ENCODE measurements at places on chromosomes 2 and 18.

DNA sequence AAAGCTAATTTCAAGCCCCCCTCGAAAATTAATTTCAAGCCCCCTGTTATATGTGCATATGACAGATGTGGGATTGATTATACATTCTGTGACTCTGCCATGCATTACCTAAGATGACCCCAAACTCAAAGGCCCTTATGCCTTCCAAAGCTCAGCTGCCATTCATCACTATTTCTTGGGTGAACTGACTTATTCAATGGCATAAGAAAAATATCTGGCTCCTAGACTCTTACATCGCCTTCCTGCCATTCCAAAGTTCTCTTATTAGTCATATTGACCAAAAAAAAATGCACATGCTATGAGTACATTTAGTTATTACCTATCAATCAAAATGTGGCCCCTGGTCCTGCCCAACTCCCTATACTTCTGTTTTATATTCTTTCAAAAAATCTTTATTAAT is 291.8 kb upstream of the CHAC2 start:
- no peak overlapping the region for H3K4me3 ChIP-seq
- no peak for DNase-seq
- no peak overlapping the region for H3K27ac ChIP-seq
- H3K4me1 ChIP-seq = no peaks in the 10 kb centered on the region
- no peaks in the 10 kb centered on the region for H3K27me3 ChIP-seq

GRCh38 chr2:135986507-135986906 is 1.1 kb upstream of the DARS1 start:
- H3K4me1 ChIP-seq = peaks cover 32% of the 10 kb centered on the region
- peak overlapping the region; percentile 100 for H3K4me3 ChIP-seq
- H3K27ac ChIP-seq = peak overlapping the region; percentile 99
- DNase-seq = no peak
- H3K27me3 ChIP-seq = no peaks in the 10 kb centered on the region

DNA sequence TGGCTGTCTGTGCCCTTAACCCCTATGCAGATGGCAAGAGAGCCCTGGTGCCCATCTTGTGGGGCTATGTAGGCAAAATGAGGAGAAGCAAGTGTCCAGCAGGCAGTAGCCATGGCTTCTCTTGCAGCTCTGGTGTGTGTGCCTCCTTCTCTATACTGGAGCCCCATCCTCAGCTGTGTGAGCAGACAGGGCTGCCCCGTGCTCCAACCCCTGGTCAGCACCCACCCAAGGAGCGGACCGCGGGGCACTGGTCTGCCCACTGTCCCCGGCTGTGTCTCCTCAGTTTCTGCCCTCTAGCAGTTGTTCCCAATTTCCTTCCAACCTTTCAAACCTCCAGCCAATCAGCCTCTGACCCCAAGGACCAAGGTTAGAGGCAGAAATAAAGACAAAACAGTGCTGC is 134.9 kb upstream of the GLI2 start:
- DNase-seq = no peak
- no peaks in the 10 kb centered on the region for H3K36me3 ChIP-seq
- no peaks in the 10 kb centered on the region for H3K4me1 ChIP-seq

DNA sequence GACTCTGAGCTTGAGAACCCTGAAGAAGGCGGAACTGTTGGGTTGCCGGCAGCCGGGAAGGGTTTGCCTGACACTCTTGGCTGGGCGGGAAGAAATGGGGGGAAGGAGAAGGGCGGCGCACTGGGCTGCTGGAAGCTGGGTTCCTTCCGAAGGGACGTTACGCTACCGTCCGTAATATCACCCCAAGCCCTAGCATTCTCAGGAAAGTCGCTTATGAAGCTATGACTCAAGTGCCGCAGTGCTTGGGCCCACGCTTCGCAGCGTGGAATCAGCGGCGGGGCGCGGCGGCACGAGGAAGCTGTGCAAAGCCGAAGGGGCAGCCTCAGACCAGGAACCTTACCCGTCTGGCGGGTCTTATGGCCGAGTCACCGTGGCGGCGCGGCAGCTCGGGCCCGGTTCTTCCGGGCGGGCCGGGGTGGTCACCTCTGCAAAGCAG is 50.2 kb upstream of the SIGLEC15 start:
- peaks cover 18% of the 10 kb centered on the region for H3K4me1 ChIP-seq
- peak overlapping the region; percentile 21 for H3K27ac ChIP-seq
- peaks cover 4% of the 10 kb centered on the region for H3K36me3 ChIP-seq

GRCh38 chr2:160820691-160821090 is 327.1 kb upstream of the RBMS1 start:
- DNase-seq = no peak
- H3K27me3 ChIP-seq = peaks cover 8% of the 10 kb centered on the region
- H3K36me3 ChIP-seq = peaks cover 22% of the 10 kb centered on the region
- no peak overlapping the region for H3K4me3 ChIP-seq
- H3K27ac ChIP-seq = no peak overlapping the region

GRCh38 chr18:34659579-34660517 is 50.2 kb upstream of the DTNA start:
- no peaks in the 10 kb centered on the region for H3K36me3 ChIP-seq
- no peak overlapping the region for H3K4me3 ChIP-seq
- no peak for DNase-seq
- H3K4me1 ChIP-seq = no peaks in the 10 kb centered on the region
- H3K27me3 ChIP-seq = peaks cover 16% of the 10 kb centered on the region

- H3K36me3 ChIP-seq = no peaks in the 10 kb centered on the region
- H3K4me1 ChIP-seq = no peaks in the 10 kb centered on the region
- peaks cover 7% of the 10 kb centered on the region for H3K27me3 ChIP-seq
- DNase-seq = no peak
- no peak overlapping the region for H3K4me3 ChIP-seq
- H3K27ac ChIP-seq = no peak overlapping the region
These were observed 19.9 kb upstream of the IL1R2 start for GRCh38 chr2:101971836-101972235.

- no peaks in the 10 kb centered on the region for H3K36me3 ChIP-seq
- H3K27me3 ChIP-seq = no peaks in the 10 kb centered on the region
- DNase-seq = no peak
- no peaks in the 10 kb centered on the region for H3K4me1 ChIP-seq
These were observed 535.7 kb upstream of the CHAC2 start for GRCh38 chr2:53231908-53232307.

DNA sequence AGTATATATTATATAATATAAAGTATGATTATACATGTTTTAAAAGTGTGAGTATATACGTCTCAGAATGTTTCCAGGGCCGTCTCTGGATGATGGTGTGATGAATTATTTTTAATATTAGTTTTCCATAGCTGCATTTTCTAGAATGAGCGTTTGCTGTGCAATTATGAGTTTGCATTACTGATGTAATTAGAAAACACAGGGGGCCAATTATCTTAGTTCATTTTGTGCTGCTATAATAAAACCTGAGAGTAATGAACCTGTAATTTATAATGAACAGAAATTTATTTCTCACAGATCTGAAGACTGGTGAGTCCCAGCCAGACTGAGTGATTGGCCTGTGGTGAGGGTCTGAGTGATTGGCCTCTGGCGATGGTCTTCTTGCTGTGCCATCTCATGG is 4.0 kb upstream of the HJURP start:
- no peak overlapping the region for H3K4me3 ChIP-seq
- H3K27ac ChIP-seq = no peak overlapping the region
- DNase-seq = no peak

DNA sequence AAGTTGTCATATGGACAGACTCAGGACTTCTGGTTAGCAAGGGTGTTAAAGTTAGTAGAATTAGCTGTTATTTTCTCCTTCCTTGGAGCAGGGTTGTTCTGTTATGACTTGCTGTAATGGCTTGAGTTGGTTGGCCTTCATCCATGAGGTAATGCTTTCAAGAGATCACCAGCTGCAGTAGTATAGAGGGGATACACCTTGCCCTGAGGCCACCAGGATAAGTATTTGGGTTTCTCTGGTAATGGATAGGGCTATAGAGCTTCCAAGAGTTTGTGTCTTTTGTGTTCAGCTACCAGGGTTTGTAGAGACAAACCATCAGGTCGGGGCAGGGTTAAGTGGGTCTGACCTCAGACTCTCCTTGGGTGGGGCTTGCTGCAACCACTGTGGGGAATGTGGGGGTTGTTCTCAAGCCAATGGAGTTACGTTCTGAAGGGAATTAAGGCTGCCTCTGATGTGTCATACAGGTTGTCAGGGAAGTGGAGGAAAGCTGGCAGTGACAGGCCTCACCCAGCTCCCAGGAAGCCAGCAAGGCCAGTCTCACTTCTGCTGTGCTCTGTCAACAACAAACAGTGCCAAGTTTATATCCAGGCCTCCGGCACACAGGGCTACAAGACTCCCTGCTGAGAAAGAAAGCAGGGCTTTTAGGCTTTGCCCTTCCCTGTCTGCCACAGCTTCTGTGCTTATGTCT is 356.6 kb downstream of the SPAG16 start:
- H3K4me3 ChIP-seq = no peak overlapping the region
- no peaks in the 10 kb centered on the region for H3K4me1 ChIP-seq
- H3K27ac ChIP-seq = no peak overlapping the region
- H3K27me3 ChIP-seq = no peaks in the 10 kb centered on the region
- no peak for DNase-seq

DNA sequence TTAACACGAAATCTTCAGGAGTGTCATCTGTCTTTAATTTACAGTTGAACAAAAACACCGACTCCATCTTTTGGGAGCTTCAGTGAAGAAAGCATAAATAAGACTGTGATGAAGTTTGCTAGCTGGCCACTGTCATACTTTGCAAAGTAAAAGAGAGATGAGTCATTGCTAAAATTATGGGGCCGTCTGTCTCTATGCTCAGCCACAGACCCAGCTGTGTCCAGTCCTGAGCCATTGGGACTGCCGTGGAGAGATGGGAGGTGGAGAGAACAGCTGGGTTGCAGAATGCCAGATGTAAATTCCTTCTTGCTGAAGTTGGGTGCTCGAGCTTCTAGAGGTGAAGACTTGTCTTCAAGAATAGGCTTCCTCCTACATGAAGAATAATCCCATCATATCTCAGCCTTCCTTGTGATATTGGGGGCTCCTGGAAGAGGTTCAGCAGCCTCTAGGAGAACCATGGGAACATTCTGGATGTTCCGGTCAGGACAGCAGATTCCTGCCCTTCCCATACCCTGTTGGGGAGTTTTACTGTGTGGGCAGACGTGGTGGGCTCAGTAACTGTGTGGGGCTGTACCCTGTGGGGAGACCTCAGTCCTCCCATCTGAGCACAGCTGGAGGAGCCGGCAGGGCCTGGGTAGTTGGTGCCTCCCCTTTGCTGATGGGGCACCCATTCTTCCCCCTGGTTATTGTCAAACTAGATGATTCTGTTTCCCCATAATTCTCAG is 71.1 kb downstream of the LDLRAD4 start:
- no peaks in the 10 kb centered on the region for H3K4me1 ChIP-seq
- H3K27me3 ChIP-seq = peaks cover 9% of the 10 kb centered on the region
- H3K27ac ChIP-seq = no peak overlapping the region
- no peak overlapping the region for H3K4me3 ChIP-seq
- no peak for DNase-seq
- no peaks in the 10 kb centered on the region for H3K36me3 ChIP-seq

GRCh38 chr2:176278927-176279326 is 9.7 kb downstream of the MTX2 start:
- peaks cover 20% of the 10 kb centered on the region for H3K4me1 ChIP-seq
- no peak overlapping the region for H3K27ac ChIP-seq
- no peak for DNase-seq

DNA sequence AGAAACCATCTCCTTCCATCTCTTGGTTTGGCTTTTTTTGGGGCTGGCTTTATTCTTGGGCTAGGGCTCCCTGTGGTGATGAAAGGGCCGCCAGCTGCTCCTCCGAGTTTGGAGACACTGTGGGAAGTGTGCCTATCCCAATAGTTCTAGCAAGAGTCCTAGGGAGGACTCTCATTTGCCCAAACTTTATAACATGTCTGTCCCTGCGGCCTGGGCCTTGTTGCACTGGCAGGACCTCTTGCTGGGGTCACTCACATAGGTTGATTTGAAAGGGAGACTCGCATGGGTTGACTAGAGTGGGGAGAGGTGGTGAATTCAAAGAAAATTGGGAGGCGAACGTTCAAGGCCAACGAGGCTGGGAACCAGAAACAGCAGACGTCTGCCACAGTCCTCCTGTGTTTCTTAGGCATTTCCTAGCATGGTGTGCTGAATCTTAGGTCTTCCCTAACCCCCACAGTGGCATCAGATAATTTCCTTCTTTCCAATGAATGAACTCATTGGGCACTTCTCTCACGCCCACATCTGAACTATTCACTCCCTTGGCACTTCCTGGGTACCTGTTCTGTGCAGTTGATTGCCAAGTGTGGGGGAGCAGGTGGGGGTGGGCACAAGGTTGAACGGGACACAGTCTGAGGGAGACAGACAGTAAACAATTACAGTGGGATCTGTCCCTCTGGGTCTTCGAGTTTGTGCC is 26.8 kb downstream of the NIFK start:
- H3K27ac ChIP-seq = no peak overlapping the region
- H3K4me3 ChIP-seq = no peak overlapping the region
- H3K36me3 ChIP-seq = no peaks in the 10 kb centered on the region

DNA sequence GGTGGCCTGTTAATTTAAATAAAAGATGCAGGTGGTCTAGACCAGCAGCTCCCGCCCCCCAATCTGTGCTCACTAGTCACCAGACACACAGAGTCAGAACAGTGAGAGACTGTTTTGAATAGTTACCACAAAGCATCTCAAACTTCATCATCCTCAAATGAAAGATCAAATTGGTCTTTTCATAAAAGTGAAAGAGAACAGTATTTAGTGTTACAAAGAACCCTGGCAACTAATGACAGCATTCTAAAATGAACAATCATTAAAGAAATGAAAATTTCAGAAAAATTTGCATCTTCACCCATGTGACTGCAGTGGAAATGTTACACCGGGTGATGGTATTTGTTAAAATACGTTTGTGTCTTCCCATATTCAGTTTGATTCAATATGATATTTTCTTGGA is 65.5 kb upstream of the PMAIP1 start:
- H3K27me3 ChIP-seq = no peaks in the 10 kb centered on the region
- peak overlapping the region; percentile 50 for H3K27ac ChIP-seq
- no peak overlapping the region for H3K4me3 ChIP-seq
- no peak for DNase-seq

GRCh38 chr2:238927746-238928519 is 80.0 kb downstream of the TWIST2 start:
- no peaks in the 10 kb centered on the region for H3K4me1 ChIP-seq
- no peak overlapping the region for H3K27ac ChIP-seq
- H3K27me3 ChIP-seq = peaks cover 44% of the 10 kb centered on the region
- H3K36me3 ChIP-seq = no peaks in the 10 kb centered on the region

- H3K36me3 ChIP-seq = peaks cover 27% of the 10 kb centered on the region
- no peak overlapping the region for H3K4me3 ChIP-seq
- DNase-seq = no peak
- H3K27ac ChIP-seq = no peak overlapping the region
- no peaks in the 10 kb centered on the region for H3K27me3 ChIP-seq
These were observed 51.4 kb downstream of the TTC39C start for GRCh38 chr18:24065906-24066305.

DNA sequence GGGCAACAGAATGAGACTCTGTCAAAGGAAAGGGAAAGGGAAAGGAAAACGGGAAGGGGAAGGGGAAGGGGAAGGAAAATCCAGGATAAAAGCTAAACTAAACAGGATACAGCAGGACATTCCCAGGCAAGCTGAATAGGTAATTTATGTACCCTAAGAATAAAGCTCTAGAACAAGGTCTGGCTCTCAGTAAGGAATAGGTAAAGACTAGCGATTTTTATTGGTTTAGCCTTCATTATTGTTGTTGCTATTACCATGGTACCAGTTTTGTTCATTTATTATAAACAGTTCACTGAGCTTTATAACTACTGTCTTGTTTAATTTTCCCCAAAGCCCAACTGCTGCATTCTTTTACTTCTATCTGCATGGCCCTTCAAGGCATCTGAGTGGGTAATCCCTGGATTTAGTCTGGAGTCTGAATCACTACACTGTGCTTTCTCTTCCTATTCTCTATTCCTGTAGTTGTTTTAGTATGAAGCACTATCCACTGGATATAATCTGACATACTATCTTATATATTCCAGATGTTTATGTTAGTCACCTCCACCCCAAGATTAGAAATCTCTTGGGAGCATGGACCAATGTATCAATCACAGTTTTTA is 127.1 kb upstream of the TANK start:
- H3K27me3 ChIP-seq = peaks cover 15% of the 10 kb centered on the region
- no peak overlapping the region for H3K4me3 ChIP-seq
- no peak overlapping the region for H3K27ac ChIP-seq
